ENCODE measurements at places on chromosomes 6 and 20.

- no peak for DNase-seq
These were observed 74.4 kb downstream of the MBOAT1 start for GRCh38 chr6:20137837-20138236.

DNA sequence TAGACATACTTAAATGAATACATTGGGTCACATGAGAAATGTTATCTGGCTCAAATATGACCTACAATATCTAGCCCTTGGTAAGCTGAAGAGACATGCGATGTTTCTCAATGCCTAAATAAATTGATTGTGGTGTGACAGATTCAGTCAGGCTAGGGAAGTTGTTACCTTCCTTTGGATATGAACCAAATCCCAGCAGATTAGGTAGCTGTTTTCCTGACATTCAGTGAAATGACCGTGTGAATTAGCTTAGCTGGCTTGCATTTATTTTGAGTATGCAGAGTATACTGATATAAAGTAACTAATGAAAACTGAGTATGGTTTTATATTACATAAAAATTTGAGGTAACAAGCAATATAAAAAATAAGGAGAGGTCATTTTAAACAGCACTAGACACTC lies 288.2 kb downstream of the GJA1 start:
- DNase-seq = no peak

DNA sequence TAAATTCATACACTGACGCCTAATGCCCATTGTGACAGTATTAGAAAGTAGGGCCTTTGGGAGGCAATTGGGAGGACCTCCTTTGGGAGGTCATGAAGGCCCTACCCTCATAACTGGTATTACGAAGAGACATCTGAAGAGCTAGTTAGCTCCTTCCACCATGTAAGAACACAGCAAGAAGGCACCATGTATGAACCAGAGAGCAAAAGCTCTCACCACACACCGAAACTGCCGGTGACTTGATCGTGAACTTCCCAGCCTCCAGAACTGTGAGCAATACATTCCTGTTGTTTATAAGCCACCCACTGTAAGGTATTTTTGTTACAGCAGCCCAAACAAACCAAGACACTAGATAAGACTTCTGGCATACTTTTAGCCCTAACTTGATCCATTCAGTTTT lies 41.8 kb downstream of the GCLC start:
- no peak for DNase-seq

- no peak for DNase-seq
These were observed 4.3 kb downstream of the SMIM26 start for GRCh38 chr20:18571578-18571977.

DNA sequence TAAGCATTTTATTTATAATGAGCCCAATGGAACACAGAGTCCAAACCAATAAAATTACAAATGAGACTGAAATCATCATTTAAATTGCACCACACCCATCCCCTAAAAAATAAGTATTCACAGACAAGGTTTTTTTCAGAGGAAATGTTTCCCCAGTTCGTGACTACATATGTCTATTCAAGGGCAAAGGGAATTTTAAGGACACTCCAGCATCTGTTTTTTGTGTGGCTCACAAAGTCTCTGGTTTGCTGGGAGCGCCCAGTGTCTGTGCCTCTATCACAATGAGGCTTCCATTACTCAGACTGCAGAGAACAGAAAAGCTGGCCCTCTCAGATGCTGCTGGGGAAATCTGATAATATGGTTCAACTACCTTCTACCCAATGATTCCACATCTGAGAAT lies 16.0 kb downstream of the TBX18 start:
- no peak for DNase-seq

DNA sequence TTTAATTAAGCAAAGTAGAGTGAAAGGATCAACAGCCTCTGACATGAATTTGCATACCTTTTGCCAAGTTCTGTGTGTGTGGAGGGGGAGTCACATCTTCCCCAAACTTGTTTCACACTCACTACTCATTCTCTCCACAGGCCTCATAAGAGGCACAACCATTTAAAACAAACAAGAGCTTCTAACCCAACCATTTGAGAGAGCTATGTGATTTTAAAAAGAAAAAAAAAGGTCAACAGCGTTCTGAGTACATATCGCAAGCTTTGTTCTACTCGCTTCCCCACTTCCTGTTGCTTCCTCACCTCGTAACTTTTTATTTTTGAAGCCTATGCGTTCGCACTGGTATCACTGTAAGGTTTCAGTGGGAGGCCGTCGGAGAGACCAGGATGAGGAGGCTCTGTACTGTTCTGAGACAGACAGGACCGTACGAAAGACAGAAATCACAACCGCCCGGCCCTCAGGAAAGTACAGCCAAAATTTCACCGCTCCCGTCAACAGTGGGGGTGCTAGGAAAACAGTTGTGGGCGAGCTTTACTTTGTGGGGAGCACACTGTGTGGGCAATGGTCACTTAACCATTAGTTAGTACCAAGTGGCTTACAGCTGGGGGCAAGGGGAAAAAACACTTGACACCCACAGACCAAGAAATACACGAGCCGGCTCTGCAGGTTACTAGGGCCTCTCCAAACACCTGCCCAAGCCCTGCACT lies 61.3 kb downstream of the TRERF1 start:
- no peak for DNase-seq

GRCh38 chr6:113843500-113844073 lies 13.6 kb upstream of the MARCKS start:
- DNase-seq = no peak

DNA sequence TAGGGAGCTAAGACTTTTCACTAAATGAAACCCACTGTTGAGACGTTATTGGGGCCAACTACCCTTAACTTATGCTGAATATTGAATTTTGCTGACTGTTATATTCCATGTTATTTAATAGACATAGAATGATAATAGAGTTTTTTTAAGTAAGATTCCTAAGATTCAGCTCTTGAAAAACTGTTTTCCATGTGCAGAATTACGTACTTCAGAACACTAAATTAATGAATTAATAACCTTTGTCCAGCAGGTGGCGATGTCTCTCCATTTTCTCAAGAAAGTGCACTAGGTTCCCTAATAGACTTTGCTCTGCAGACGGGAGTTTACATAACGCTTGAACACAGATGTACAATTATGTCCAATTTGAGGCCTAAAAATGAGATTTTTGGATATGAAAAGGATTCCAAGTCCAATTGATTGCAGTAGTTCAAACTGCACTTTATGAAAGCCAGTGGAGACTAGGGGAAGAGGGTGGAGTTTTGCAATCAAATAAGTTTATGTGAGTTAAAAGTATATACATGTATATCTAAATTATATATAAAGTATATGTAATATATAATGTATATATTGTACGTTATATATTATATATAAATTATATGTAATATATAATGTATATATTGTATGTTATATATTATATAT lies 282.1 kb downstream of the UST start:
- DNase-seq = peak; percentile 55

DNA sequence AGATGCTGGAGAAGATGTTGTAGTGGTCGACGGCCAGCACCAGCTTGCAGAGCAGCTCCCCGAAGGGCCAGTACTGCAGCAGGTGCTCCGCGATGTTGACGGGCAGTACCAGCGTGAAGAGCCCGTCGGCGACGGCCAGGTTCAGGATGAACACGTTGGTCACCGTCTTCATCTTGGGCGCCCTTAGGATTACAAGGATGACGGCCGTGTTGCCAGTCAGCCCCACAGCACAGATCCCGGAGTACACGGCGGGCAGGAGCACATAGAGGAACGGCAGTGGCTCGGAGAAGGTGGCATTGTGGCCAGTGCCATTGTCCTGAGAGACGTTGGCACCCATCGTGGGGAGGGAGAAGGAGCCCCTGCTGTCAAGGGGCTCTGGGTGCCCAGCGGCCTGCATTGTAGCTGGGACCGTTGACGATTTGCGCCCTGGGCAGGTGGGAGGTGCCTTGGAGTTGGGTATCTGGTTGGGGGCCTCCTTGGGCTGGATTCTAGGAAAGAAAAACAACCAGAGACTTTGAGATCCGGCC lies 867 bp downstream of the NPBWR2 start:
- no peak for DNase-seq

GRCh38 chr20:62160876-62161275 lies 17.3 kb downstream of the SS18L1 start:
- no peak for DNase-seq

DNA sequence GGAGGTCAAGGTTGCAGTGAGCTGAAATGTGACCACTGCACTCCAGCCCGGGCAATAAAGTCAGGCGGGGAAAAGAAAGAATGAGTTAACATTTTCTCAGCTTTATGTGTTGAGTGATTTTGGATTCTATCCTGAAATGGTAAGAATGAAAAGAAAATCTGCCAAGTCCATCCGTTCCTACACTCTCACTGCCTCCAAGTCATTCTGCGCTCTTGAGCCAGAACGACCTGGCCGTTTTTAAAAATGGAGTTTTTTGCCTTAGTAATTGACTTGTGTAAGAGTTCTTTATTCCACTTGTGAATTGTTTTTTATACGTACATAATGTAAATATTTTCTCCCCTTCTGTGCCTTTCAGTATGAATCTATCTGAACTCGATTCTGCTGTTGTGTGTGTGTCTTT lies 28.7 kb downstream of the DNAJC5 start:
- no peak for DNase-seq

- no peak for DNase-seq
These were observed 984 bp downstream of the ADAM33 start for GRCh38 chr20:3680701-3681351.

GRCh38 chr6:15464211-15464725 lies 198.6 kb downstream of the DTNBP1 start:
- DNase-seq = no peak

GRCh38 chr6:130494729-130495128 lies 128.9 kb downstream of the TMEM200A start:
- DNase-seq = no peak

DNA sequence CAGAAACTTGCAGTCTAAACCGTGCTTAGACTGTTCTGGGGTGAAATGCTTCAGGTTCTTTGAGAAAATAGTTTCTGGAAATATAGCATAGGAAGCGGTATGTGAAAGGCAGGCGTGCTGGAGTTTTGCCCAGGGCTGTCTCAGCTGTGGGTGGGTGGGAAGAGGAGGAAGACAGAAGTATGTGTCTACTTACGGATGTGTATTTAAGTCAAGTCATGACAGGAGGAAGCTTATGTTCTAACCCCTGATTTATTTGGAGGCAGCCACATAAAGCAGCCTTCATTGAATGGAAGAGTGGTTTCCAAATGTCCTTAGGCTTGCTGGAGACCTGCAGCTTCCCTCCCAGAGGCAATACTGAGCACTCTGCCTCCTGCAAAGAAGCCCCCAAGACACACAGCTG lies 345.8 kb upstream of the PRND start:
- no peak for DNase-seq

DNA sequence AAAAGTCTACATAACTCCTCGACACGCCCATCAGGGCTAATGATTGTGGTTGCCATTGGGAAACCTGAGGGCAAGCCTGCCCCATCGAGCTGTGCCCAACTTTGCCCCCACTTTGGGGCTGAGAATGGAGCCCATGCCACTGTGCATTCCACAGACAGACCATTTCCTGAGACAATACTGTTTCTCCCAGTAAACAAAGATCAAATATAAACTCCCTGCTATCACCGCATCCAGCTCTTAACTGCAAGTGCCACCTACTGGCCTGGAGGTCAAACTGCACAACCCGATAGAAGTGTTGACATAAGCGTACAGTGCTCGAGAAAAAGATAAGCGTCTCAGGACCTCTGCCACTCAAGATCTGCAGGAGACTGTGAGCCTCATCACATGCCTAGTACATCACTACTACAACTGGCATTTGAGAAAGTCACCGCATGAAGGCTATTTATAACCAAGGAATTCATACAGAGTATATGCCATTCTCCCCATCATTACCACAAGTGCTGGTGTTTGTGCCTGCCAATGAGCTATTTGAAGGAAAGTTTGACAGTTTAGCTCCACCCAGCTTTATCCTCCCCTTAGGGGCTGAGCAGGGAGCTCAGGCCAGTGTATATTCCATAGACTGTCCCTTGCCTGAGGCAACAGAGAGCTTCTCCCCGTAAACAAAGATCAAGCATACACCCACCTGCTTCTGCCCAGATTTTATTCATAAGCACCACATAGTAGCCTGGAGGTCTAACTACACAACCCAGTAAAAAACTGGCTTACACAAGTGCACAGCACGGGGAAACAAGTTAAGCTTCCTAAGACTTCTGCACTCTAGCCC lies 4.5 kb upstream of the DEFB126 start:
- DNase-seq = peak; percentile 32

DNA sequence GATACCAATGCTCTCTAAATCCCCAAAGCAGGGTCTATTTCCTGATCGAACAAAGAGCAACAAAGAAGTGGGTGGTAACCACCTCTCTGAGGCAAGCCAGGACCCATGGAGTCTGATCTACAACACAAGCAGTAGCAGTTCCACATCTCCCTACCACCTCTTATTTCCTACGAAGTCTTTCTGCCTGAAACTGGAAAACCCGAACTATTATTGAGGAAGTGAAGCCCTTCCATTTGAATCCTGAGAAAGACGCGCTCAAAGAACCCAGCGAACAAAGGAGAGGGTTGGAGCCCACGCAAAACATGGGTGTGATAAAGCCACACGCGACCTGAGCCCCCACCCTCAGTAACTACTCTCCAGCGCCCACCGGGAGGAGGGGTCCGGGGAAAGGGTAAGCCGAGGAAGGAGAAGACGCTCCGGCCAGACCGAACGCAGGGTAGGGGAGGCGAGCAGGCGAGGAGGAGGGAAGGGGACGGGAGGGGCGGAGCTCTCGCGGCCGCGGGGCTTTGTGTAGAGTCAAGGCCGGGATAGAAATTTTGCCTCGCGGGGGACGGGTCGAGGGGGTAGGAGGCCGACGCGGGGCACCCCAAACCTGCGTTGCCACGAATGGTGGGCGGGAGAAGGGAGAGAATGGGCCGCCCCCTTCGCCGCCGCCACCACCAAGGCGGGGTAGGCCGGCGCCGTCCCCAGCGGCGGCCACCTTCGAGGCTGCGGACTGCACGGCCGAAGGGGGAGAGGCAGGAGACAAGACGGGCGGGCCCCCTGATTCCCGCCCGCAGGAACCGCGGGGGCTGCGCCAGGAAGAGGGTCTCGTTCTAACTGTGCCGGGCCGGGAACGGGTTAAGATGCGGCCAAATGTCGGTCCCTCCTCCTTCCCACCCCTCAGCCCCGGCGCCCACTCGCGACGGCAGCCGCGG lies 802 bp downstream of the HDAC2 start:
- DNase-seq = peak; percentile 59

Measured in NCI-H2029 (cell line).